Stimulated activated CD8-positive, alpha-beta memory T cell treated with anti-CD3 and anti-CD28 coated beads, Interleukin-4, amount 100 ng/mL, for 4 hours (primary cell): ENCODE measurements at places on chromosomes 2 and 18.

DNA sequence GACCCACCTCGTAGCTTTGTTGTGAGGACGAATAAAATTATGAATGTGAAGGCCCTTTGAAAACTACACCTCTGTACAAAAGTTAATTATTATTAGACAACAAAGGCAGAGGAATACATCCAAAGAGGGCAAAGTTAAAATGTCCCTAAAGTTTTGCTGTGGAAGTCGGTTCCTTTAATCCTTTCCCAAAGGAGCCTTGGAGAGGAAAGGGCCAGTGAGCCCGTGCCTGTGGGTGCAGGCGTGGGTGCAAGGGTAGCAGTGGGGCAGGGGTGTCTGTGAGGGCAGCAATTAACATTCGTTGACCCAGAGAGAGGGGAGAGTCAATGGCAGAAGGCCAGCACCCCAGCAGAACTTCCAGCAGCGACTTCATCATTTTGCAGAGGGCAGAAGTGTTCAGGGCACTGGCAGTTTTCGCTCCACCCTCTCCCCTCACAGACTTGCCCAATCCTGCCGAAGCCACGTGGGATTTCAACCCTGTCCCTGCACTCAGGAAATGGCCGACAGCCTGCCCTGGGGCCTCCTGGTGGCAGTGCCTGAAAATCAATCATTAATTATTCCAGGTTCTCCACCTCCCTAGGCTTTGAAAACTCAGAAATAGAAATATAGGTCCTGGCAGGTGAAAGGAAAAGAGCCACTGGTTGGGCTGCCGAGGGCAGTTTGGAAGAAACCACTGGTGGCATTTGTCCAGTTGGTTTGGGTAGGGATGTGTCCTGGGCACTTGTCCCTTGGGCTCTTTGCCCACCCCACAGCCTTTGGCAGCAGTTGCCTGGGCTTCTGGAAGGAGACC, 4.2 kb upstream of the PAX8 start:
- no peak for DNase-seq

DNA sequence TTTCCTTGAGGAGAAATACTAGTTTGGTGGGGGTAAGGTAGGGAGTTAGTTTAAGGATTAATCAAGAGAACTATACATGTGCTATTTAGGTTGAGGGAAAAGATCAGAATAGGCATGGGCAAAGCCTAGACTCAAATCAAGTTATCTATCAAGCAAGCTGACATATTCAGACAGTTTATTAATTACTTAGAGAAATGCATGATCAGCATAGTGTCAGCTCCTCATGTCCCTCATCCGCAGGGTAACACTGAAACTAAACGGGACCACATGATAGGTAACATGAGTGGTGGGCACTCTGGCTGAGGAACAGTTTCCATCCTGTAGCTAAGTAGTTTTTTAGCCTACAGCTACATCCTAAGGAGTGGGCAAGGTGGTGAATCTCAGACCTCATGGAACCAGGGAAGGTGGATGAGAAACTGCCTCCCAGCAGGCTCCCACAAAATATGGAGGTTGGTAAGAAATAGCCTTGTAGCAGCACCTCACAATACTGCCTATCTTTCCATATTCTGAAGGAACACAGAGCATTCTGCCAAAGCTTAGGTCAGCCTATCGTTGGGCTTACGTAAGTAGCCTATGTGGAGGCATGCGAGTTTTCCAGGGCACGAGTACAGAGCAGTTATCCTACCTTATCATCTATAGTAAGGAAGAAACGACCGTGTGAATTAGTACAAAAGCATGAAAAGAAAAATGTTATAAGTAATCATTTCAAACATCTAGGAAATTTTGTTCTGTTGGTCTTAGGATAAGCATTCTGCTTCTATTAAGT, 18.4 kb downstream of the ZC3H6 start:
- no peak for DNase-seq

DNA sequence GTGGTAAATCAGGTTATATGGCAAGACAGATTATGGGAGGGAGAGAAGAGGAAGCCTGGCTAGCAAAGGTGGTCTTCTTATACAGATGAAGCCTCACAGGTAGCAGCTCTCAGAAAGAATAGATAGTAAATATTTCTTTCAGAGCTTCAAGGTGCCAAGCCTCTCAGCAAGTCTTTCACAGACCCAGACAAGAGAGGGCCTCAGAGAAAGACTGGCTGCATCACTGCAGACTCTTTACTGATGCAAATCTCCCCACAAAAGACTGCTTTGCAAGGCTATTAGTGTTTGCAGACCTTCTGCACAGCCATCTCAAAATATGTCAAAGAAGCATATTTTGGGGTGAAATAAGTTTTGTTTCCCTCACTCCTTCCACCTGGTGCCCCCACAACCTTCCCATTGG, 372.4 kb upstream of the RND3 start:
- no peak for DNase-seq

GRCh38 chr18:14947482-14948162, 199.7 kb downstream of the ANKRD30B start:
- DNase-seq, result no peak
